GM12864 (cell line): ENCODE measurements at places on chromosomes 3 and 15.

- DNase-seq: no peak
Measured at GRCh38 chr3:47015151-47015550, 35.7 kb downstream of the NBEAL2 start.

DNA sequence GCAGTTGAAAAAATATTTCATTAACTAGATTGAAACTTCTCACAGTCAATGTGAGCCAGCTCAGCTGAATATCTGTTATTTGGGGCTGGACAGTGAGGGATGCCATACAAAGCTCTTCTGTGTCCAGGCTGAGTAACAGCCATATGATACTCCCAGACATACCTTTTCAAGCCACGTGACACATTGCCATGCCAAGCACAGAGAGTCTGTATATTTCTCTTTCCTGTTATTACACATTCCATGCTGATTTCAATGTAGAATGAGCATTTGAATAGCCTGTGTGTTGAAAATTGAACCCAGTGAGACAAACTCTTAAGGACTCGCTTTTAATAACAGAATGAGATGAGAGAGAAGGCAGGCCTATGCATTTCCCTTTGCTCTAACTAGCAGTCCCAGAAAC, 334.7 kb upstream of the RASGRP1 start:
- DNase-seq: no peak

DNA sequence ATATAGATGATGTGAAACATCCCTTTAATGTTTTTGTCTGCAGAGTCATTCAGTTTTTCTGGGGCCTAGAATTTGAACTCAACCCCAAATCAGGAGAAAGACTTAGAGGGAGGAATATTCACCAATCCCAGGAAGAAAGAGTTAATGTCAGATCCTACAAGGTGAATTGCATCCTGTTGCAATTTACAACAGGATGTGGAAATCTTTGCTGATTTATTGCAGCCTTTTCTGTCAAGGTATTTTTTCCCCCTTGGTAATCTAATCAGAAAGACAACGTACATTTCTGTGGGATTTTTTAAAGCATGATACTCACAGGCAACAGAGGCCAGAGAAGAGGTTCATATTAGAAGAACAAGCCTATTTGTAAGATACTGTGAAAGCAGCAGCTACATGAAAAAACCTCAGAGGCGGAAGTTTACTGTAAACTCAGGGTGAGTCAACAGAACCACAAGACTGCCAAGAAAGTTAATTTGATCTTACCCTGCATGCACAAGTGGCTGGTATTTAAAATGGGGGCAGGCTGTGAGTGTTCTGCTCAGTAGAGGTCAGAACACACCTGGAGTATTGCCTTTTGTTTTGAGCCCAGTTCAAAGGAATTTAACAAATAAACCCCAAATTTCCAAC, 531.9 kb downstream of the AGBL1 start:
- no peak for DNase-seq

- no peak for DNase-seq
Measured at GRCh38 chr3:170701696-170702678, 116.1 kb upstream of the SLC7A14 start.

DNA sequence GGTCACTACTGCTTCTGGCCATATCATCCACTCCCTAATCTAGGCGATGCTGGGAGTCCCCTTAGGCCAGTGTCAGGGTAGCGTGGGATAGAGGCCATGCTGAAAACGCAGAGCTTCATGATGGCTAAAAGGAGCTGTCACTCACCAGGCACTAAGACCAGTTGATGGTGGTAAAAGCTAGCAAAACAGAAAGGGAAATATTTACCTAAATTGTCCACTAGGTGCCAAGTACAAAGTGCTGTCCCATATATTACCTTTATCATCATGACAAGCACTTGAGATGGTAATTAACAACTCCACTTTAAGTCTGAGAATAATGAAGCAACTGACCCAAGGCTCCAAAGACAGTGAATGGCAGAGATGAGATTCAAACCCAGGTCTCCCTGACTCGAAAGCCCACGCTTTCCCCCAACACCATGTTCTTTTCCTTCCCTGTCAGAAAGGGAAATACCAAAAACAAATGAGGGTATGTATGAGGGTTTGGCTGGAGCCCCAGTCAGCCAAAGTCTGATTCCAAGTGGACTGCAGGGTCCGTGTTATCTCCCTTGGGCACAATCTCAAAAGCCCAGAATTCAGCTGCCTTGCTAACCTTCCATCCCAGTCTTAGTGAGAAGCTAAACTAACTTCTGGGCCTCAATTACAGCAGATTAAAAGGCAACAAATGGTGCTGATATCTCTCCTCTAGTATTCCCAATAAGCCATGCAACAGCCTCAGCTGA, 84.7 kb downstream of the RBPMS2 start:
- DNase-seq: no peak

GRCh38 chr3:70822669-70823068, 510.2 kb upstream of the MDFIC2 start:
- DNase-seq: no peak

DNA sequence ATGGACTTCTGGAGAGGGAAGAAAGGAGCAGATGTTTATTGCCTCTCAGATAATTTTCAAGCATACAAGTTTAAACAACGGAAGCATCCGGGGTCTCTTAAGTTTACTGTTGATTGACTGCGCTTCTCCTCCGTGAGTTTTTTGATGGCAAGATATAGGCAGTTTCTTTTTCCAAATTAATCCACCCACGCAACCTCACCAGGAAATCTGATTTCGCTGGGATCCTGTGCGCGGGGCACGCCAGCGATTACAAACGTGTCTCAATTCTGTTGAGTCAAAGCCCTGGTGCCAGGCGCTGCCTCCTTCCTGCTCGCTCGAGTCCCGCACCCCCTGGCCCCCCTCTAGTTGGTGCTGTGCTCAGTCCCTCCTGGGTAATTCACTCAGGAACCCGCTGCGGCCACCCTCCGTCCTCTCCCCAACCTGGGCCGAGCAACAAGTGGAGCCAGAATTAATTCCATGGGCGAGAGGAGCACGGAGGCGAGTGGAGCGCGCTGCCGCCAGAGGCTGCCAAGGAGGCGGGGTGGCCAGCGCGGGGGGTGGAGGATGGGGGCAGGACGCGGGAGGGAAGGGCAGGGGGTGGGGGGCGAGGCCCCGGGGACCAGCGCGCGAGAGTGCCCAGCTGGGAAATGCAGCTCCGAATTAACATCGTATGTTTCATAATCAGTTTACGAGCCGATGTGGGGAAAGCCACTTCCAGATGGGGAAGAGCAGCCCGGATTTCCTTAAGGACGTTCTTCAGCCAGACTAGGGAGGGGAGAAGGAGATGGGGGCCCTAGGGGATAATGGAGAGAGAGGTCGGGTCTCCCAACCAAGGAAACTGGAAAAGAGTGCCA, 6.0 kb downstream of the WNT5A start:
- no peak for DNase-seq

GRCh38 chr3:134320749-134321148, 53.5 kb downstream of the AMOTL2 start:
- DNase-seq: no peak

DNA sequence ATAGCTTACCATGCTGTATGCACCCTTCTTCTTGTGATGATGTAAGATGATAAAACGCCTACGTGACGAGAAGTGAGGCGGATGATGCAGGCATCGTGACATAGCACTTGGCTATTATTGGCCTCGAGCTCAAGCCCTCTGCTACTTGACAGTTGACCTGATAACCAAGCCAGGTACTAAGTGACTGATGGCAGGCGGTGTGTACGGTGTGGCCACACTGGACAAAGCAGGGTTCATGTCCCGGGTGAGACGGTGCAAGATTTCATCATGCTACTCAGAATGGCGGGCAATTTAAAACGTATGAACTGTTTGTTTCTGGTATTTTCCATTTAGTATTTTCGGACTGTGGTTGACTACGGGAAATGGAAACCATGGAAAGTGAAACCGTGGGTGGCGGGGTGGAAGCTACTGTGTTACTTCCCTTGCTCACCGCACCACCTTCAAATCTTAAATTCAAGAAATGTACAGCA, 57.7 kb downstream of the SLC12A8 start:
- no peak for DNase-seq

GRCh38 chr3:43266451-43266850, 19.9 kb upstream of the SNRK start:
- DNase-seq: no peak

DNA sequence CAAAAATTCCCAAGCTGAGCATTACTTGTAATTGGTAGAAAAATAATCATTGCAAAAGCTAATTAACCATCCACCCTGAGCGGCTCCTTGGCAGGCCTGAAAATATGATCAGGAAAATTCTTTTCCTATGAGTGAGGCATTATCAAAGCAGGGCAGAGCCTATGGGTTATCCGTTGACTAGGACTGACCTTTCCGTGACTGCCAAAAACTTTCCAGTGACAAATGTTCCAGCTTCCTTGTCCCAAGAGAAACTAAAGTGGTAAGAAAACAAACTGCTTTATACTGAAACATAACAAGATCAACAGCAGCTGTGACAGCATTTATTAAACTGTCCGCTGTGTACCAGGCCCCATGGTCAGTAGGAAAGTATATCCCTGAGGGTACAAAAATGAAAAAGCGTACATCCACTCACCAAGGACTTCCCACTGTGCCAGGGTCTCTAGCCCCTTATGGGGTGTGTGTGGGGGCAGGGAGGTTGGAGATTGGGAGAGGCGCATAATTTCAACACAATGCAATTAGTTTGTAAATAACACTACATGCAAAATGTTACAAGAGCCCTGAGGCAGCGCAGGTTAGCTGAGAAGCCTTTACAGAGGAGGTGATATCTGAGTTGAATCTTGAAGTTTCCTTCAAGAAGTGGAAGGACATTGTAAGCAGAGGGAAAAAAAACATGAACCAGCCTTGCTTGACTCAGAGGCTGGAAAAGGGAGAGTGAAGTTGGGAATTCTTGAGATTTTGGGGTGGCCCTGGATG, 8.5 kb downstream of the LIPC start:
- DNase-seq: no peak

DNA sequence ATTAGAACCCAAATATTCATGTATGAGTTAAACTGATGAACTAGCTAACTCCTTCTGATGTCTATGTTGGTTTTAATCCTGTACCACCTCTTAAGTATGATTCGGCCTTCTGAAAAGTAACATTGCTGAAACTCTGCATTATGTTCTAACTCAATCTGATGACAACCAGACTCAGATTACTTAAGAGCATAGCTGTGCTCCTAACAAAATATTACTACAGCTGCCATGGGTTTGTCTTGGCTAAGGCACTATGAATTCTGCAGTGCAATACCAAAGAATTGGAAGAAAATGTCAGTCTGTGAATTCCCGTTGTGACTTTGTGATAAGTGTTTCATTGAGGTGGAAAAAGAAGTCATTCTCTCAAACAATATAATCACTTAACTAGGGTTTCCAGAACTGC, 224.4 kb downstream of the ZMAT3 start:
- no peak for DNase-seq

GRCh38 chr3:45425237-45425933, 37.0 kb downstream of the LARS2 start:
- no peak for DNase-seq

DNA sequence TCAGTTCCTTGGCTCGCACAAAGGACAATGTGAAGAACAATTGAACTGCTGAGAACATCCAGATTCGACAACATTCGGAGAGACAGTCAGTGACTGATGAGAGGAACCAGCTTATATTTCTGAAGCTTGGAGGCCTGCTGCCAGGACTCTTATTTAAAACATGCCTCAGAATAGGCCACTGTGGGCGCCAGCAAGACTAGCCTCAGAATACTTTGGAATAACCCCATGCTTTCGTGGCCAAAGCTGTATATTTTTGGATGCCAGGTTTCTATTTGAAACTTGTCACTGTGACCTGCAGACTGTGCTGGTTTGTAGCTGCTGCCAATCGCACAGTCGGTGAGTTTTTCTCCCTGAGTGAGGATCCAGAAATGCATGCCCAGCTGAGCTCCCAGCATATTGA, 129.9 kb upstream of the UBE3A start:
- DNase-seq: no peak

GRCh38 chr3:14360123-14360881, 42.1 kb upstream of the SLC6A6 start:
- DNase-seq: no peak

DNA sequence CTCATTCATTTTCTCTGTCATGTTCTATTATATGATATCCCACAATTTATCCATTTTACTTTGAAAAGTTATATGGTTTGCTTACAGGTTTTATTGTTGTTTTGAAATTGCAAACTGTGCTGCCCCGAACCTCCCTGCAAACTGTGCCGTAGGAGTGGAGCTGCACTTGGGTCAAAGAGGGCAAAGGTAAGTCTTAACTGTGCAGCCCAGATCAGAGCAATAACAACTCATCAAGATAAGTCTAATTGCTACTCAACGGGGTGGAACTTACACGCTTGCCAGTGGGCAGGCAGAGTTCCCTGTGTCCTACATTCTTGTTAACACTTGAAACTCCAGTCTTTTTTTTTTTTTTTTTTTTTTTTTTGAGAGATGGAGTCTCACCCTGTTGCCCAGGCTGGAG, 33.2 kb downstream of the ZDHHC19 start:
- DNase-seq: no peak

DNA sequence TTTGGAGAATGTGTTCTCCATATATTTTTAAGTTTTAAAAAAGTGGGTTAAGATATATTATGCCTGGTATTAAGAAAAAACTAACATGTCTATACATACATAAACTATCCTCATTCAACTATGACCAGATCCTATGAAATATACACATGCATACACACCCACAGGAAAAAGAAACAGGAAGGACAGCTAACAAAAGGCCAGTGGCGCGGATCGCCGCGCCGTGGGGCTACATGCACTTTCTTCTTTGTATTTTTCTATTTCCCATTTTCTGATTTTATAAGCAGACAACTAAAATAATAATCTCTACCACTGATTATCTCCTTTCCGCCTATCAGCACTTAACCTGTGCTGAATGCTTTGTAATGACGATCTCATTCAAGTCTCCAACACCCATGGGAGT, 160.1 kb downstream of the OR4M2 start:
- no peak for DNase-seq

DNA sequence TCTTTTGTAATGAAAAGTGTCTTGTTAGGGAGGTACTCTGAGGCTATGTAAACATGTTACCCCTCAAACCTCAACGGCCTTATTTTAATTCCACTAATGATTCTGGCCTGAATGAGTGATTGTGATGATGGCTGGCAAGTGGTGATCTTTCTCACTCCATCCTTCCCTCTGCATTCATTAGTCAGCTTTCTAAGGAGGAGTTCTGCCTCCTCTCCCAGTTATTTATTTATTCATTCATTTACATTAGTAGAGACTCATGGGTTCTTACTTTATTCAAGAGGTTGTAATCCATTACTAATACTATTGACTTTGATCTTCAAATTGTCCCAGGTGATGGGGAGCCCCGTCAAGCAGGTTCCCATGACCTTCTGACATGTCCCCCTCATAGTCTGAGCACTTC, 35.3 kb downstream of the GNB5 start:
- no peak for DNase-seq

DNA sequence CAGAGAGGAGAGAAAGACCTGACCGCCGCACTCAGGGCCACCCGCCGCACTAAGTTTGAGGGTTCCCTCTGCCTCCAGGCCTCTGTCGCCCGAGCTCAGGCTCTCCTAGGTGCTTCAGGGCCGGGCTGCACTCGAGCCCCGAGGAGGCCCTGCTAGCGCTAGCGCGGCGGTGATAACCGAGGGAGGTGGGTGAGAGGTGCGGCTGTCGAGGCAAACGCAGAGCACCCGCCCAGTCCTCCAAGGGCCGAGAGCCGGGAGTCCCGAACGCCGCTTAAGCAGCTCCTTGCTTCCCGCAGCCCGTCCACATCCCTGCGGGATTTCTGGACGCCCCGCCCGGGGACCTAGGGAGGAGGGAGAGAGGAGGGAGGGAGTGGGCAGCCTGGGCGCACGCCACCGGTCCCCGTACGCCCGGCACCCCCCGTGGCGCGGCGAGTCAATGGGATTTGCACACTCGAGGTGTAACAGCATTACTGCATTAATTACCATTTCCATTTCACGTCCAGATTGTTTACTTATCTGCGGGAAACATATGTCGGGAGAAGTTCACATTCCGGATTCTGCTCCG, 6.8 kb downstream of the SOX14 start:
- DNase-seq: no peak
